ENCODE measurements at places on chromosomes 12 and 14.

DNA sequence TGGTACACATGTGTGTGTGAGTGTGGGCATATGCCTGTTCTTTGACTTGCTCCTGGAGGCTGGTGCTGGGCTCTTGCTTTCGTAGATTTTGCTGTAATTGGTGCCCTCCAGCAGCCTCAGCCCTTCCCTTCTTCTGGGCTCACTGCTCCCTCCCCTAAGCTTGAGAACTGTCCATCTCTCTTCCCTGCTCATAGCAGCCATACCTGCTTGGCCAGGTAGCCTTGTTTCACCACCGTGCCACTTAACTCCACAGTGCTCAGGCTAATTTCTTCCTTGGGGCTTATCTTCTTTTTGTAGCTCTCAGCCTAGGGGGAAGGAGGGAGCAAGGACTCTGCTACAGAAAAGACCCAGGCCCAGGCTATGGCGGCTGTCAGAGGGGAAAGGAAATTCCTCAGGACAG is 19.8 kb downstream of the PLEK2 start:
- no peak for DNase-seq

GRCh38 chr12:48991247-48992050 is 7.7 kb downstream of the DDN start:
- no peak for DNase-seq

- DNase-seq, result no peak
Measured at GRCh38 chr12:5650829-5651461, 219.0 kb downstream of the NTF3 start.

GRCh38 chr14:30822080-30822571 is 52.2 kb upstream of the COCH start:
- DNase-seq, result no peak

GRCh38 chr12:118493962-118494361 is 117.6 kb downstream of the SUDS3 start:
- no peak for DNase-seq

GRCh38 chr12:124578445-124578844 is 11.0 kb upstream of the NCOR2 start:
- DNase-seq, result no peak

GRCh38 chr14:100138955-100139354 is 20.5 kb downstream of the DEGS2 start:
- no peak for DNase-seq

- DNase-seq, result peak; percentile 74
Measured at GRCh38 chr14:95495538-95496025, 20.9 kb downstream of the SYNE3 start.

- no peak for DNase-seq
Measured at GRCh38 chr14:51014086-51014485, 69.8 kb upstream of the PYGL start.

- DNase-seq, result no peak
Measured at GRCh38 chr14:101881426-101881825, 82.9 kb upstream of the DYNC1H1 start.

GRCh38 chr12:106027286-106027685 is 111.5 kb downstream of the NUAK1 start:
- no peak for DNase-seq

DNA sequence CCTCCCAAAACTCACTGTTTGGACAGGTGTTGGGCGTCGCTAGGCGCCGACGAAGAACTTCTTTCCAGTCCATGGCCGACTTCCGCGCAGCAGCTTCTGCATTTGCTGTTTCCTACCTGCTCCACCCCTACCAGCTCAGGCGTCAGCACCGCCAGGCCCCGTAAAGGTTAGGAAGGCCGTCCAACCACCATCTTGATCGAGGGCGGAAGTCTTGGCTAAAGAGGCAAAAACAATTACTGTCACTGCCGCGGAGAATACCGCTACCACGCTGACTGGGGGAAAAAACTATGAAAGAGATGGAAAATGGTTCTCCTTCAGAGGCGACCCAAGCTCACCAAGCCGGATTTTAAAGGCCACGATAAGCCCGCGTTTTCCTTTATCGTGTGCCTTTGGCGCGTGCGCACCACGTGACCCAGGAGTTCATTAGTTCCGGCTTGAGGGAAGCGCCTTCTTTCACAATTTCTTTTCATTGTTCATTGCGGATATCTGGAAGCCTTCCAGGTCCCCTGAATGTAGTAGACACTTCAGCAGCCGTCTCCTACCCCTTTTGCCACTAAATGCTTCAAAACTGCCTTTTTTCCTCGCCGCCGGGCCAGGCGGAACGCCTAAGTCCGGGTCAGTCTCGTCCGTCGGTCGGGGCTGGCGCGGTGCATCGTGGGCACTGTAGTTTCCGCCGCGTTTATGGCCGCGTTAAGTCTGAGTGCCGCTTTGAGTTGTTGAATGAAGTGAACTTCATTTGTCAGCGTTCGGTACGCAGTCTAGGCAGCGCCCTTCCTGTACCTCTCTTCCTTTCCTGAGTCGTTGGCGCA is at the start of the genes PPP2R3C and PRORP:
TSS of gene PPP2R3C (minus strand) at position 104 of the 809 bp plus-strand sequence. CDS start at position 73, 31 bp downstream.
TSS of gene PRORP (plus strand) at position 666 of the 809 bp plus-strand sequence. CDS start 694 bp downstream, outside the sequence.
- DNase-seq, result peak; percentile 87

DNA sequence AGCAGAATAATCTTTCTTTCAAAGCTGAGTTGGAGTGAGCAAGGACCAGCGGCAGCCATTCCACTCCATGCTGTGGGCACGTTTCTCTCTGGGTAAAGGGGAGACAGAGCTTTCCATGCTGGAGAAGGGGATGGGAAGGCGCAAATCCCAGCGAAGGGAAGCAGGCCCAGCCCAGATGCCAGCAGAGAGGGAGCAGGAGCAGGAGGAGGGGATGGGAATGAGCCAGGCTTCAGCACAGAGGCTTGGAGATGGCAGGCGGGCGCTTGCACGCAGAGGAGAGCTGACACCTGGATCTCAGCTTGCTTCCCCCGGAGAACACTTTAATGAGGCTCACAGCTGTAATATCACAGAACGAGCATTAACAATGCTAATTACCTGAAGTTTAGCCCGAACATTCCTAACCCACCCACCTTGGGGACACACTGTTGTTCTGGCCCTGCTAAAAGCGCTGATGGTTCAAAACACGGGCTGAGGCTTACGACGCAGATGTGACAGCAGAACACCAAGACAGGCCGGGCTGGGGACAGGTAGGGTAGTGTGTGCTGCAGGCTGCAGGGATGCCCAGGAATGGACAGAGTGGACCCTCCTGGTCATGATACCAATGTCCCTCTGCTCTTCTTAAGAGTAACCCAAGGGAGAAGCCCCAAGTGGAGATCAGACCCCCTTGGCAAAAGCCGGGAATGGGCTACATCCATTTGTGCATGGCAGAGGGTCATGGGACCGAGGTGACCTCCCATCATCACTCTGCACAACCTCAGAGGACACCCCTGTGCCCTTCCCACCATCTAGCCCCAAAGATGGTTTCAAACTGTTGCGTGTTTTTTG is 288.6 kb downstream of the DPF3 start:
- DNase-seq, result no peak

GRCh38 chr12:94615260-94616181 is 34.8 kb downstream of the TMCC3 start:
- DNase-seq, result no peak

GRCh38 chr14:52355526-52355925 is 41.4 kb downstream of the PTGER2 start:
- no peak for DNase-seq

- DNase-seq, result no peak
Measured at GRCh38 chr12:39852346-39852745, 232.7 kb upstream of the ABCD2 start.

- no peak for DNase-seq
Measured at GRCh38 chr12:65194949-65195348, 25.6 kb downstream of the LEMD3 start.

DNA sequence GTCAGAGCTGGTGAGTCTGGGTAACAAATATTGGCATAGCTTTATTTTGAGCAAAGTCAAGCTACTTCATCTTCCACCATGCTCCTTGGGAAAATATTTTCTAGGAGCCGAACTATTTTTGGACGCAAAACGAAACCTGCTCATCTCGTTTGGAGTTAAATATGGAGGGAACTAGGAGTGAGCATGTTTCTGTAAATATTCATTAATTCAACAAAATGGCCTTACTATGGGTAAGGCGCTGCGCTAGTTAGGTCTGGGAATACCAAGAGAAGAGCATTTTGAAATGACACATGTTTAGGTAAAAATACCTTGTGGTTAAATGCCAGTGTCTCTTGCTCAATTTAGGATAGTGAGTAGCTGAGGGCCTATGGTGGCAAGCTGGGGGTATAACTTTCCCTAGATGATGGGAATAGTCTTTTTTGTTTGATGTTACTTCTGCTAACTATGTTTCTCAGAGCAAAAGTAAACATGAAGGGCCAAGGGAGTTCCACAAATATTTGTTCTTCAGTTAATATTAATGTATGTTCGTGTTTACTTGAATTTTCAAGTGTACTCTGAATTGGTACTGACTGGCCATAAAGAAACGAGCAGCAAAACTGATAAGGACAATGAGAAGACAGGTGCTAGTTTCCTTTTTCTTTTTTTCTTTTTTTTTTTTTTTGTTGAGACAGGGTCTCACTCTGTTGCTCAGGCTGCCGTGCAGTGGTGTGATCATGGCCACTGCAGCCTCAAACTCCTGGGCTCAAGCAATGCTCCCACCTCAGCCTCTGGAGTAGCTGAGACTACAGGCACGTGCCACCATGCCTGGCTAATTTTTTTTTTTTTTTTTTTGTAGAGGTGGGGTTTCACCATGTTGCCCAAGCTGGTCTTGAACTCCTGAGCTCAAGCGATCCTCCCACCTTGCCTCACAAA is 77.7 kb downstream of the MAP1LC3B2 start:
- DNase-seq, result no peak

GRCh38 chr12:19967001-19967400 is 401.3 kb upstream of the PDE3A start:
- DNase-seq, result no peak

DNA sequence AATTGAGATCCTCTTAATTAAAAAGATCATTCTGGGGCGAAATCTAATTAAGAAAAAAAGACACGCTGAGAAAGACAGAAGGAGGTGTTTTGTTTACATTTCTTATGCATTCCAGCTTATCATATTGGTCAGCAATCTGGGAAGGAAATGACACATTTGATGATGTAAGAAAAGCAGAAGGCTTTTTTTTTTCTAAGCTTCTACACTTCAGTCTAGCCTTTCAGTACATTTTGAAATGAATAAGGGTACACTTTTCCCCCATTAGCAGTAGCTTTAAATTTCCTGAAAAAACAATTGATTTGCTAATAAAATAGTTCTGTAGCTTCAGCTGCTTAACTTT is 5.9 kb upstream of the GSC start:
- DNase-seq, result no peak

DNA sequence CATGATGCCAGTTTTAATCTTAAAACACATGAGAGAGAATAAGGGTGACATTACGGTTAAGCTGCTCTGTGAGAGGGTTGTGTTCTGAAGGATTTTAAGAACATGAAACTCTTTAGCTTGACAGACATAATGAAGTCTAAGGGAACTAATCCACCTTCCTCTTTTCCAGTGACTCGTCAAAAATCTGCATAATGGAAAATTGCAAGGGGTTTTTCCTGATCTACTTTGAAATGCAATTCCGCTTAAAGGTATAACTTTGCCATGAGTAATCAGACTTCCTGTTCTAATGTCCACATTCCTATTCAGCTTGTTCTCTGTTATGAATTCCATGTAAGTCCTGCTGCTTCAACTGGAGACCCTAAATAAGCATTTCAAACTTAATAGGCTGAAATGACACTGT is at the start of gene ZNF705A:
TSS of gene ZNF705A (plus strand) at position 171 of the 400 bp plus-strand sequence. CDS start 15,611 bp downstream, outside the sequence.
- no peak for DNase-seq

DNA sequence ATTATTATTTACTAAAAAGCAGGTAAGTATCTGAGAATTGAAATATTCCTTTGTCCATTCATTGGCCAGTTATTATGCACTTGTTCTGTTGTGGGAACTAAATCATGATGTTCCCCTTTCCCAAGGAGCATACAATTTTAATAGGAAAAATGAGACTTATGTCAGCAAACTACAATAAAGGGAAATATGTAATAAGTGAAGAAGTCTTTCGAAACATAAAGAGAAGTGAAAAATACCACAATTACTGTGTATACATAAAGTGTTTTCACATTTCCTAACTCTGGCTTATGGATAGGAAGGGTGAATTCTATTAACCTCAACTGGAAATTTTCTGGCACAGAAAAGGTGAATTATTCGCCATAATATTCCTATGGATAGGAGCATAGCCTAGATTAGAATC is 78.4 kb upstream of the DNM1L start:
- no peak for DNase-seq

DNA sequence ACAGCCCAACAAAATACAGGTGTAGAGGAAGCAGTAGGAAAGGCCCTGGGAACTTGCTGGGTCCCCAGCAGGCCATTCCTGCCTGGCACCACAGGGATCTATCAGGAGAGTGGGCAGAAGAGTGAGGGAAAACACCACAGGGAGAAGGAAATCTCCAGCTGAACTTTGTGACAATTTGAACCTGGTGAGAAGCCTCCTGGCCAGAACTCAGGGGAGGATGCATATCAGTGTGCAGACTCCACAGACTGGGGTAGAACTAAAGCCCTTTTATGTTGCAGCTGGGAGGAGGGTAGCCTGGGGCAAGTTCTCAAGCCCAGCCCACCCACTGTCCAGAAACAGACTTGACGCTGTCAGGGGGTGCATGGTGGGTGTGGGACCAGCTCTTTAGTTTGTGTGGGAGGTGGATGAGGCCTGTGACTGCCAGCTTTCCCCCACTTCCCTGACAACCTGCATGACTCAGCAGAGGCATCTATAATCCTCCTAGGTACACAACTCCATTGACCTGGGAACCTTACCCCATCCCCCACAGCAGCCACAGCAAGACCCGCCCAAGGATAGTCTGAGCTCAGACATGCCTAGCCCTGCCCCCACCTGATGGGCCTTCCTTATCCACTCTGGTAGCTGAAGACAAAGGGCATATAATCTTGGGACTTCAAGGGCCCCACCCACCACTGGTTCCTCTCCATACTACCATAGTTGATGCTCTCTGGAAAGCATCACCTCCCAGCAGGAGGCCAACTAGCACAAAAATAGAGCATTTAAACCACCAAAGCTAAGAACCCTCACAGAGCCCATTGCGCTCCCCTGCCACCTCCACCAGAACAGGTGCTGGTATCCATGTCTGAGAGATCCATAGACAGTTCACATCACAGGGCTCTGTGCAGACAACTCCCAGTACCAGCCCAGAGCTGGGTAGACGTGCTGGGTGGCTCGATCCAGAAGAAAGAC is 28.9 kb downstream of the PNN start:
- DNase-seq, result no peak
